ENCODE measurements at places on chromosomes 5 and 9. TPM values are rescaled to one million over a fixed set of nuclear protein-coding genes. Genes with fewer than 3 reads are reported as not detected.

IL7R gene
- 0.47 TPM for total RNA-seq

MOCS2 gene
- total RNA-seq, result 33.6 TPM

OTP gene
- not detected for total RNA-seq

CCDC171 gene
- total RNA-seq, result 1.3 TPM

RASGRF2 gene
- 0.09 TPM for total RNA-seq

ACTBL2 gene
- not detected for total RNA-seq

SLC6A7 gene
- not detected for total RNA-seq

RGS14 gene
- 16.6 TPM for total RNA-seq

HSPA4 gene
- 63.4 TPM for total RNA-seq

STPG3 gene
- total RNA-seq, result not detected
